Nephron progenitor cell (in vitro differentiated cells): ENCODE measurements at places on chromosomes 5 and 9.

- peak; percentile 65 for DNase-seq
- peaks cover 23% of the 10 kb centered on the region for H3K4me1 ChIP-seq
- peaks cover 72% of the 10 kb centered on the region for H3K27me3 ChIP-seq
- H3K4me3 ChIP-seq, result peak overlapping the region; percentile 86
- no peaks in the 10 kb centered on the region for H3K36me3 ChIP-seq
These were observed 638 bp downstream of the MARCHF3 start for GRCh38 chr5:127029581-127030258.

GRCh38 chr5:54442271-54442670 is 13.2 kb upstream of the HSPB3 start:
- no peaks in the 10 kb centered on the region for H3K27me3 ChIP-seq
- no peak overlapping the region for H3K27ac ChIP-seq
- no peak for DNase-seq
- H3K36me3 ChIP-seq, result no peaks in the 10 kb centered on the region

GRCh38 chr5:150114102-150114641 is 27.8 kb upstream of the CSF1R start:
- no peak overlapping the region for H3K27ac ChIP-seq
- H3K4me3 ChIP-seq, result no peak overlapping the region
- H3K27me3 ChIP-seq, result peaks cover 4% of the 10 kb centered on the region
- H3K36me3 ChIP-seq, result peaks cover 13% of the 10 kb centered on the region
- DNase-seq, result no peak

- H3K27ac ChIP-seq, result peak overlapping the region; percentile 87
- peak overlapping the region; percentile 96 for H3K4me3 ChIP-seq
- peaks cover 42% of the 10 kb centered on the region for H3K4me1 ChIP-seq
- H3K27me3 ChIP-seq, result peaks cover 18% of the 10 kb centered on the region
- peak; percentile 59 for DNase-seq
These were observed 464 bp downstream of the CEMIP2 start for GRCh38 chr9:71767776-71768321.

DNA sequence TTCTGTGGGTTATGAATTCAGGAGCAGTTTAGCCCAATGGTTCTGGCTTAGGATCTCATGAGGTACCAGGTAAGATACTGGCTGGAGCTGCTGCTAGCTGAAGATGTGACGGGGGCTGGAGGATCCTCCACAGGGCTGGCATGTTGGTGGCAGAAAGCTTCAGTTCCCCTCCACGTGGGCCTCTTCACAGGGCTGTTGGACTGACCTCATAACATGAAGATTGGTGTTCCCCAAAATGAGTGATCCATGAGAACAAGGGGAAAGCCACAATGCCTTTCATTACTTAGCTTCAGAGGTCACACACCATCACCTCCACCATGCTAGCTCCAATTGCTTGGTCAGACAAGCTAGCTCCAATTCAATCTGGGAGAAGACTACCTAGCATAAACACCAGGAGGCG is 8.5 kb upstream of the S100Z start:
- H3K27ac ChIP-seq, result no peak overlapping the region
- H3K4me1 ChIP-seq, result peaks cover 18% of the 10 kb centered on the region
- no peaks in the 10 kb centered on the region for H3K36me3 ChIP-seq

GRCh38 chr5:56088967-56089829 is 94.4 kb upstream of the IL6ST start:
- no peak overlapping the region for H3K27ac ChIP-seq
- no peak overlapping the region for H3K4me3 ChIP-seq
- peaks cover 21% of the 10 kb centered on the region for H3K4me1 ChIP-seq
- H3K36me3 ChIP-seq, result peaks cover under 1% of the 10 kb centered on the region
- no peak for DNase-seq
- H3K27me3 ChIP-seq, result no peaks in the 10 kb centered on the region

DNA sequence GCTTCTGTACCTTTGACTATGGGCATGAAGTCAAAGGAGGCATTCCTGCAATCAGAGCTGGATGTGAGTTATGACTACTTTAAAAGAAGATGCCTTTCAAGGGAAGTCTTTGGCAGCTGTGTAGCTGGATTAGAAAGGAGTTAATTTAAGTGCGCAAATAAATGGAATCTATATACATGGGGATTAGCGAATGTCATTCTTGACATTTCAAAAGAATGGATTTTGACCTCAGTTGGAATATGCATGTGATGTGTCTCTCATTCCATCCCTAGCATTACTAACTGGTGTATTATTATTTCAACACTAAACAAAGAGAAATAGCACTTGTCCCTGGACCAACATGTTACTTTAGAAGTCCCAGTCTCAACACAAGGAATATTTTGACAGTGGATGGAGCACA is 359.6 kb upstream of the SLC24A2 start:
- H3K27ac ChIP-seq, result no peak overlapping the region
- H3K27me3 ChIP-seq, result no peaks in the 10 kb centered on the region
- no peaks in the 10 kb centered on the region for H3K36me3 ChIP-seq
- no peak for DNase-seq
- no peak overlapping the region for H3K4me3 ChIP-seq
